ENCODE measurements at places on chromosomes 3 and 15.

DNA sequence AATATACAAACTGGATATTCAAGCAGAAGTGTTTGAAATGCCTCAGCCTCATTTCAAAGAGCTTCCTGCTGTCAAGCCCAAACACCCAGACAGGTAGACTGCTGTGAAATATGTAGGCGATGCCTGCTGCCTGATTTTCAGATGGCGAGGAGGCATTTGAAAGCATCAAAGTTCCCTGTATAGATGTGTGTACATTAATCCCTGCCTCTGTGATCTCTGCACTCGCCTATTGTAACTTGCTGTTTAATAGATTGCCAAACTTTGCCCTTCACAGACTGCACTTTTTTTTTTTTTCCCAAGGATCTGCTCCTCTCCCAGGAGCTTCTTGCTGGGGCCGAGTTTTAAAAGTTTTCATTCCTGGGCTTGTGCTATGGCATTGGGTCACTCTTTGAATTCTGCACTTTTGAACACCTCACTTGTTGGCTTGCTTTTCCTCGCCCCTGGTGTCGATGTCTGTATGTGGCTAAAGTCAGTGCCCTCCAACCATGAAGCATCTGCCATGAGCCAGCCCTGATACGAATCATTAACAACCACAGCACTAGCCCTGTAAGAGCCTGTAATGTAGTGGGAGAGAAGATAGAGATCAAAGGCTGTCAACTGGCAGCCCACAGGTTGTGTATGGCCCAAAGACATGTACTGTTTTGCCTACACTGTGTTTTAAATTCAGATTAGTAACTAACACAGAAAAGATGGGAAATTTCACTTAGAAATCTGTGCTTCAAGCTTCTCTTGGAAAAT lies 287.6 kb upstream of the ICE2 start:
- no peak for DNase-seq

GRCh38 chr15:31447931-31448634 lies 121.4 kb downstream of the KLF13 start:
- no peak for DNase-seq

DNA sequence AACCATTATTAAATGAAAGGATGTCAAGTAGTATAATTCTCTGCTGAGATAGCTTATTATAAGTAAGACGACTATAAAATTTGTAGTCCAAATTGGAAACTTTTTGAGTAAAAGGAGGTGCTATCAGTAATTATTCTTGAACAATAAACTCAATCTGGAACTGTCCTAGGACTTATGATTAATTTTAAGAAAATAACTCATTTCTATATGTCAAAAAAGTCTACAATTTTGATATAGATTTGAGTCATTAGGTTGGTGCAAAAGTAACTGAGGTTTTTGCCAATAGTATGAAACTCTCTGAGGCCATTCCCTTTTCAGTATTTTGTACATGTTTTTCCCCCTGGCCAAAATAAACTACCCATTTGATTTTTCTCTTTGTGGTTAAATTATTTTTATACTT lies 41.0 kb downstream of the LEKR1 start:
- no peak for DNase-seq

DNA sequence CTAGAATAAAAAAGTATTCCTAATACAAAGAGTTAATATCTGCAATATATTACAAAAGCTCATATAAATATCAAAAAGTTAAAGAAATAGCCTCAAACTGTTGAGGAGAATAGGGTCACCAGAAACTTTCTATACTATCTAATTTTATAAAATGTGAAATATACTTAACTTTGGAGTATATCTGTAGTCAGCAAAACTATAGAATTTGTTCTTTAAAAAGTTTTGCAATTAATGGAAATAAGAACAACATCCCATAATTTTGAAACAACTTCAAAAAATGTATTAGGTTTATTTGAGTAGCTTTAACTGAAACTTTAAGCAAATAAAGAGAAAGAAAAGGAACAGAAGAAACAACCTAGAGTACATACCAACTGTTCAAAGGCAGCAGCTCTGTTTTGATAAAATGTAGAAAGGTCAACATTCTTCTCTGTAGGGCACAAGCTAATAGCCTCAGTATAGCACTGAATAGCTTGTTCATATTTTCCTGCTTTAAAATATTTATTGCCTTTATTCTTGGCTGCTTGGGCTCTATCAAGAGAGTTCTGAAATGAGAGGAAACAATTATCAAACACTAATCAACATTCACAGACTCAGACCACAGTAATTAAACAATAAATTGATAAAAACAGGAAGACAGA lies 14.3 kb downstream of the TOMM70 start:
- DNase-seq: no peak

- no peak for DNase-seq
These were observed 143.7 kb upstream of the KCNMB2 start for GRCh38 chr3:178392511-178392926.
